ENCODE measurements at places on chromosomes 12 and 14.

DNA sequence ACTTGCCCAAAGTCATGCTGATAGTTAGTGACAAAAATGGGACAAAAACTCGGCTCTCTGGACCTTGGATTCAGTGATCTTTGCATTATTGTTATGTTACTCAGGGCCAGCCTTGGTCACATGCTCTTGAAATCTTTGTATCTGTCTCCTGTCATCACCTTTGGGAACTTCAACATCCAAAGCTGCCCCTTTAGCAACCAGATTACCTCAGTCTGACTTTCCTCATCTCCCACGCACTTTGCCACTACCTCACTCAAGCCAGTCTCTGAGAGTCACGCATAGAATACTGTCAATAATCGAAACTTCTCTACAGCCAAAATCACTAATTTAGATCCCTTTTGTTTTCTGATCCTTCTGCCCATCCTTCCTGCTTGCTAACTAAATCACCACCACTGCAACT, 90.8 kb upstream of the DAAM1 start:
- DNase-seq = no peak

- DNase-seq = no peak
These were observed 215.0 kb downstream of the BMP4 start for GRCh38 chr14:53741479-53742232.

DNA sequence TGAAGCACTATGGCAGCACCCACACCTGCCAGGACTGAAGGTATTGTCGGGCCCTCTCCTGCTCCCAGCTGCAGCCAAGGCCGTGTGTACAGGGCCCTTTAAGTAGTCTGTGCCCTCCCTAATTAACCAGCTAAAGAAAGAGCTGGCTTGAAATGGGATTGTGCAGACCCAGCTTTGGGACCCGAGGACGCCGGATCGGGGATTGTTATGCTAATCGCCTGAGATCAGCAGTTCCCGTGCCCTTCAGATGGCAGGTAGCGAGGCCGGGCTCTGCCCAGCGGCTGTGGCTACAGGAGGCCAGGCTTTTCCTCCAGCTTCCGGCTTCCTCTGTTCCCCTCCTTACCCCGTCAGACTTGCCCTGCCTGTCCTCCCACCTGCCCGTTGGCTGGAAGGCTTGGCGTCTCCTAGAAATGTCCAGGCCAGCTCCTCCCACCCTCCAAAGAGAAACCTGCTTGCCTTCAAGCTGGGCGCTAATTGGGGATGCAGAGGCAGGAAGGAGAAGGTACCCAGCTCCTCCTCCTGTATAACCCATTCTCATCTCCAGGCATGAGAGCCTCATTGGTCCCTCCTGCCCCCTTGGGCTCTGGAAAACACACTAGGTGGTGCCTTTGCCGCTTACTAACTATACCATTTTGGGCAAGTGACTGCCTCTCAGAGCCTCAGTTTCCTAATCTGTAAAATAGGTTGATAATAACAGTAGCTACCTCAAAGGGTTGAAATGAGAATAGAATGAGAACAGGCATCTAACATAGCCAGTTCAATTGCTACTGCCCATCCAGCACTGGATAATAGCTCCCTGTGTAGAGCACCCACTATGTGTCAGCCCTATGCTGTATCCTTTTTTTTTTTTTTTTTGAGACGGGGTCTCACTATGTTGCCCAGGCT, 25.8 kb upstream of the MSI1 start:
- DNase-seq = no peak

GRCh38 chr12:121064116-121064515, 25.1 kb upstream of the OASL start:
- no peak for DNase-seq

GRCh38 chr12:111753144-111753881, 13.4 kb upstream of the ALDH2 start:
- DNase-seq = no peak

GRCh38 chr14:70087380-70087697, 101.4 kb downstream of the SLC8A3 start:
- no peak for DNase-seq

DNA sequence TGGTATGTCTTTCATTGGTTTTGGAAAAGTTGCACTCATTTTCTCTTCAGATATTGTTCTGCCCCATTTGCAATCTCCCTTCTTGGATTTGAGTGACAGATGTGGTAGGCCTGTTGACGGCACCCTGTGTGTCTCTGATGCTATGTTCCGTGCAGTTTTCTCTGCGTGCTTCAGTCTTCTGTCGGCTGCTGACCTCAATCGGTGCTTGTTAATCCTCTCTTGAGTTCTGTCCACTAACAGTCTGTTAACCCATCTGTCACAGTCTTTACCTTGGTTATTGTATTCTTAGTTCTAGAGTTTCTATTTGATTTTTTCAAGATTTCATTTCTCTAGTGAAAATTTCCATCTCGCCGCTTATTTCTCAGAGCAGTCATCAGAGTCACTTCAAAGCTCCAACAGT, 20.7 kb upstream of the PLD4 start:
- no peak for DNase-seq

GRCh38 chr14:101249676-101250036, 311.6 kb upstream of the DIO3 start:
- no peak for DNase-seq

DNA sequence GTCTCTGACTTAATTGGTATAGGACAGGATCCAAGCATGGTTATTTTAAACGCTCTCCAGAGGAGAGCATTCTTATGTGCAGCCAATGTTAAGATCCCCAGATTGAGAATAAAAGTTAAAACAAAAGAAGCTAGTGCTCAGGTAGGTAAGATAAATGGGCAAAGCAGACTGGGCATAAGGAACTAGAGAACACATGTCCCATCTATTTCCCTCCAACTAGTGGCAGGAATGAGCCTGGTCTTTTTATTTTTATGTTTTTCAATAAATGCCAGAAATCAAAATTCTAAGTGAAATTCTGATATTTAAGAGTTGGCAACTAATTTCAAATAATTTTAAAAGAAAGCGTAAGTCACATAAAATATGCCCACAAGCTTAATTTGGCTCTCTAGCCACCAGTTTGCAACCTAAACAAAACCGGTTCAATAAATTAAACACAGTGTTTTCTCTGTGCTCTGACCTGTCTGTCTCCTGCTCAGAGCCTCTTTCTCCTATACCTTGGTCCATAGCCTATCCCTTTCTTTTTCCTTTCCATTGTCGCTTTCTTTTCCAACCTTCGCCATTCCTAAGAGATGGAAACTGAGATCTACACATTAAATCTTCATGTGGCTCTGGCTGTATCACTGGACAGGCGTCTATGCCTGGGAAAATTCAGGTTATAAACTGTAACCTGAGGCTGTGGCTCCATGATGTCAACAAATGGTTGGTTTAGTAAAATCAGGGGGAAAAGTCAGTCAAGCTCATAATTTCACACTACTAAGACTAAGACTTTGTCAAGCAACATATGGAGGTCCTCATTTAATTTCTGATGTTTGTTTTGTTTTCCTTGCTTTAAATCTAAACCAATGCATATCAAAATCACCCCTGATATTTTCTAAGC, 5.5 kb downstream of the SLC38A1 start:
- DNase-seq = no peak

- DNase-seq = no peak
These were observed 13.1 kb downstream of the EVL start for GRCh38 chr14:100078216-100078803.

GRCh38 chr12:128091101-128091720, 175.8 kb upstream of the TMEM132C start:
- DNase-seq = no peak

GRCh38 chr14:105316968-105317510, 2.5 kb downstream of the PACS2 start:
- no peak for DNase-seq

DNA sequence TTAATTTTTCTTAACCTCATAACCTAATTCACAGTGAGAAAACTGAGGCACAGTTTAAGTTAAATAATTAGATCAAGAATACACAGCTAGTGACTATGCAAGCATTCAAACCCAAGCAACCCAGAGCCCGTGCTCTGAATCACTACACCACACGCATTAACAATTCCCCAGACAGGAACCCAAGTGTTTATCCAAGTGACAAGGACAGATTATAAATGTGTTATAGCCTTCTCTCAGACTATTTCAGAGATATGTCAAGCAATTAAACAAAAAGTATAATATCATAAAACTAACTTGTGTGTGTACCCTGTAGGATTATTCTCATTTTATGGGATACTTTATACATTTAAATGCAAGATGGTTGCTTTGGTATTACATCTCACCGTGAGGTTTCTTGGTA, 43.8 kb downstream of the MED13L start:
- no peak for DNase-seq

- DNase-seq = no peak
These were observed 604 bp downstream of the GLIPR1 start for GRCh38 chr12:75481013-75481705.

DNA sequence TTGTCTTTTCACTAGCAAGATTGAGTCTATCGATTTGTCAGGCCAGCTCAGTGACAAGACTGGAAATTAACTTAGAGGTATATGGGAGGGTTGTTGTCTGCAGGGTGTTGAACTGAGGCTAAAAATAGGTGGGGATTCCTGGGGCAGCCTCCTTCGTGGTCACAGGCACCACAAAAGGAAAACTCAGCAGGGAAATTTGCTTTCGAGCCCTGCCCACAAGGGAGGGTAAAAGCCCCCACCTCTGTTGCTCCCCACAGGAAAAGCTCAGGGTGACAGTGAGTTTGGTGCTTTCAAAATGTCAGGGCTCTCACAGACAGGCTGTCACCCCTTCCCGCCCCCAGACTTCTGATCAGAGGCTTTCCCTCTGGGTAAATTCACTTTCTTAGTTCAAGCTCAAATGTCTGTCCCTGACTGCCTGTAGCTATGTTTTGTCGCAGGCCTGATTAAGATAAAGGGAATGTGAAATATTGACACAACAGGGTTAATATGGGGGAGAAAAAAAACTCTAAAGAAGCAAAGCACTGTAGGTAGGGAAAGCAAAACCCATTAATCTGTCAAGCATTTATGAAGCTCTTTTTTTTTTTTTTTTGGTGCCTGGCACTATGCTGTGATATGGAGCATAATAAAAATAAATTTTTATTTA, 11.7 kb upstream of the NFKBIA start:
- DNase-seq = peak; percentile 75

DNA sequence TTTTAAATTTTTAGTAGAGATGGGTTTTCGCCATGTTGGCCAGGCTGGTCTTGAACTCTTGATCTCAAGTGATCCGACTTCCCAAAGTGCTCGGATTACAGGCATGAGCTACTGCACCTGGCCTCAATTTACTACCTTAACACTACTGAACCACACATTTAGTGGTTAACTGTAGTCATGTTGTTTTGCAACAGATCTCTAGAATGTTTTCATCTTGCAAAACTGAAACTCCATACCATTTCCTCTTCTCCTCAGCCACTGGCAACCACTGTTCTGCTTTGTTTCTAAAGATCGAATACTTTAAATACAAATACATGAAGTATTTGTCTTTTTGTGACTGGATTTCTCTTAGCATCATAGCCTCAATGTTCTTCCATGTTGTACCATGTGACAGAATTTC, 15.4 kb upstream of the SMCO2 start:
- DNase-seq = no peak

- DNase-seq = no peak
These were observed 422.9 kb downstream of the SNAPC1 start for GRCh38 chr14:62185078-62185477.

DNA sequence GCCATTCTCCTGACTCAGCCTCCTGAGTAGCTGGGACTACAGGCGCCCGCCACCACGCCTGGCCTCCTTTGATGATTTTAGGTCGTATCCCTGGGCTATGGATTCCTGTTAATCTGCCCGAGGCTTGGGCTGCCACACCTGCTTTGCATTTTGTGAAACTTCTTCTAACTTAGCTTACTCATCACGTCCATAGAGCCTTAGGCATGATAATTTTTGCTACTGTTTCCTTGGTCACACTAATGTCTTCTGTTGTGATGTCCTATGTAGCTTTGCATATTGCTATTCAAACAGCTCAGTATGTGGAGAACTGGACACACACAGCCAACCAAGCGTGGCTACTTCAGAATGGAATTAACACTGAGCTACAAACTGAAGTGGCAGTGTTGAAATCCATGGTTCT, 47.5 kb upstream of the DDX11 start:
- no peak for DNase-seq

DNA sequence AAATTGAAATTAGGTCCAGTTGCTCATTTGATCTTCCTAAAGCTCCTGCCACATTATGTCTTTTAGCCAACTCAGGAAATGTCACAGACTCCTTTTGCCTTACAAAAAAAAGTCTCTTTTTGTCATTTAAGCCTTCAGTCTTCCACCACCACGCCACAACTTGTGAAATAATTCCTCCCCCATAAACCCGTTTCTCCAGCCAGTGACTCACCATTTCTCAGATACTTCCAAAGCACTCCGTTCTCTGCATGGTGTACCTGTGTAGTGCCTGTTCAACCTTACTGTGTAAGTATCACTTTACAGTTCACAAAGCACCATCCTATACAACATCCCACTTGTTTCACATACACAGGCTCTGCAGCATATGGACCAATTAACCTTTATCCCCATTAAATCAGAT, 139.5 kb upstream of the AEBP2 start:
- DNase-seq = no peak

GRCh38 chr14:73289729-73290128, 52.4 kb downstream of the PAPLN start:
- DNase-seq = no peak

DNA sequence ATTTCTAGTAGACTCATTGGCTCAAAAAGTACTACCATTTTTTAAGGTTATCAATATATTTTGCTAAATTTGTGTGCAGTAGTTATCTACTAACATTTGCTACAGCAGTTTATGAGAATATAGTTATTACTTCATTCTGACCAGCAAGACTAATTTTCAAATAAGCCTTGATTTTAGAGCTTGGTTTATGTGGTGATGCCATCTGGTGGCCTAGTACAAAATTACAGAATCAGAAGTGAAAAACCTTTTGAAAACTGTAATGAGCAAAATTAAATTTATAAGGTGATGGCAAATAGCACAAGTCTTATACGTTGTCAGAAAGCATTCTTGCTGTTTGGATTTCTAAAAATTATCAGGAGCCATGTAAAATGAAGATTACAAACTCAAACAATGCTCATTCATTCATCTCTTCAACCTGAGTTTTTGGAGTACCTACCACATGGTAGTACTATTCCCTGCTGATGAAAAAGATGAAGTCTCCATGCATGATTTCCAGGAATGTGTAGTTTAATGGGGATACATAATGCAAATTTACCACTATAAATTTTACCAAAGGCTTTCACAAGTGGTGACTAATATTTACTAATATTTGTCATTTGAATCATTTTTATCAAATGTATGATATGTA, 51.0 kb downstream of the MAGOHB start:
- DNase-seq = no peak

DNA sequence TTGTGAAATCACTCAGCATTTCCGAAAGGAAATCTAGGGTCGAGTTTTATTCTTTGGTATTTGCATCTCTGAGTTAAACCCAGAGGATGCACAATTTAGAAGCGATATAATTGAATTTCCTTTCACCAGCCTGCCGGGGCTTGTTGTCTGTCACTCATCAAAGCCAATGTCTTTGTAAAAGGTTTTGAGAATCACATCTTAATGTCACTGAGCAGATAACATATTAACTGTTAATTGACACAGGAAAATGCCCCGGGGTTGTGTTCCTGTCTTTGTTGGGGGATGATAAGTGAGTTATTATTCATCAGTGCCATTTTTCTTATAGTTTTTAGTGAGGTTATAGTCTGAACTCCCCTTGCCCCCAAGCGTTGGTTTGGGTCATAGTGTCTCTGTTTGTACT, 73.4 kb downstream of the DUSP6 start:
- DNase-seq = no peak

- no peak for DNase-seq
These were observed 159.7 kb upstream of the NTF3 start for GRCh38 chr12:5272018-5272785.

GRCh38 chr12:121576851-121577391, 3.9 kb downstream of the KDM2B start:
- no peak for DNase-seq

Measured in GM12878 (cell line).